ENCODE measurements at places on chromosomes 7 and 10.

GRCh38 chr10:73900064-73900463, 10.9 kb upstream of the PLAU start:
- no peak for DNase-seq

DNA sequence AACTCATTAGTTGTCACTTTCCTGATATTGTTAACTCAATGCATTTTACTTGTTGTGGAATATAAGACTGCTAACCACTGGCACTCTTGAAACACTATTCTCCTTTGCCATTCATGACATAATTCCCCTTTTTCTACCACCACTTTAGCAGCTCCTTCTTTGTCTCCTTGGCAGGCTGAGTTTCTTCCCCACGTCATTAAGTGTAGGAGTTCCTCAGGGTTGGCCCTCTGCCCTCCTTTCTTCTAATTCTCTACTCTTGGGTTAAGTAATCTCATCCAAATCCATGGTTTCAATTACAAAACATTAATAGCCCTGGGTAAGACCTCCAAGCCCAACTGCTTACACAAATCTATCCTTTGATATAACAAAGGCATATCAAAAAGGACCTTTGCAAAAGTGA, 175.1 kb downstream of the HGF start:
- DNase-seq, result no peak

DNA sequence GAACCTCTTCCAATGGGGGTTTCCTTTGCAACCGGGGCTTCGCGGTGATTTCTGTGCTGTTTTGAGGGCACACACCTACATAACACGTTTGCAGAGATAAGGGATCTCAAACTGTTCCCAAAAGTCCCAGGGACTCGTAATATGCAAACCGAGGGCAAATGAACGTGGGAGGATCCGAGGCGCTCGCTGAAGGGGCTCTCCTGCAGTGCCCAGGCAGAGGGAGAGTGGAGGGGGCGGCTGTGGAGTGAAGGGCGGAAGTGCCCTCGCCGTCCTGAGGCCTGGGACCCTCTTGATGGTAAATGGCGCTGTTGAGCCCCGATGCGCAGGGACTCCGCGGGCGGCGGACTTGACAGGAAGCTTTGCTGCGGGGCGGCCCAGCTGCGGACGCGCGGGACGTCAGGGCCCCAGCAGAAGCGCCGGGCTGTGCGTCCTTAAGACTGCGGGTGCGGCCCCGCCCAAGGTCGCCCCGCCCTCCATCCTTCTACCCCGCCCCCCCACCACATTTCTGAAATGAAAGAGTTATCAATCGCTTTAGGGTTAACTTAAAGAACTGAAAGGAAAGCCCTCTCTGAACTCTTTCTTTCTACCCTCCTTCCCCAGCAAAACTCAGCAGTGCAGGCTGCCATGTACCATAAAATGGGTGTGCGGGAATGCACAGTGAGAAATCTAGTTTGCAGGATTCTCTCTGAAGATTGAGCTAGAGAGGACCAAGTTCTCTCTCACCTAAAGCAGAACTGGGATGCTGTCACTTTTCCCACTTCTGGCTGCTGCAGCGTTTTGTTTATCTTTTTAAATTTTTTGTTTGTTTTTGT, 151.8 kb upstream of the YAE1 start:
- no peak for DNase-seq

GRCh38 chr10:3935141-3935540, 150.1 kb upstream of the KLF6 start:
- DNase-seq, result no peak

GRCh38 chr7:147182874-147183273, 1066.3 kb downstream of the CNTNAP2 start:
- no peak for DNase-seq

DNA sequence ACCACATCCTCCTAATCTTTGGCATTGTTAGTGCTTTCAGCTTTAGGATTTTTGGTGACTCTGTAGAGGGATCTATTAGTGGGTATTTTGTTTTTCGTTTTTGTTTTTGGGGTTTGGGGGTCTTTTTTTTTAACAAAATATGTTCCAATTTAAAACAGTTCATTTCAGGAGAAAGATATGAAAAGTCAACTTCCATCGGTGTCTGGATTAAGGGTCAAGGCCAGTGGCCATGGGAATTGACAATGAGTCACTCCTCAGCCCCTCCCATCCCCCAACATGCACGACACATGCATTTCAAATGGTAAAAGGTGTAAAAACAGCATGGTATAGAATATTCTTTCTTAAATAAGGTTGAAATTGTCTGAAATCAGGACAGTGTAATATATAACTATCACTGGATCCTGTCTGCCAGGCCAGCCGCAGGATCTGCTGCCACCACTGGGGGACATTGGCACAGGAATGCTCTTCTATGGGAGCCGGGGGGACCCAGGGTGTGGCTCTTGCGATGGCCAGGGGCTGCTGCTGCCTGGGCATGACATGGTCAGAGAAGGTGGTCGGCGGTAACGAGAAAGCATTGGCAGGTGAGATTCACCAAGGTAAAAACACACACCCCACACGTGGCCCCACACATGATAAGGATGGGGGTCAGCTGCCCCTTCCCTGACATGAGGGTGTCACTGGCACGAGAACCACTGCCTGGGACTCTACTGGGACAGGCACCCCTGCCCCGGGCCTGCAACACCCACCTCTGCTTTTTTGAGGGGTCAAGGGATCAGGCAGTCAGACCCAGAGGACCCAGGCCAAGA, 126.2 kb upstream of the KCTD7 start:
- DNase-seq, result no peak

GRCh38 chr10:118585794-118586193, 9.7 kb downstream of the PRLHR start:
- no peak for DNase-seq

GRCh38 chr10:3229815-3230214, 57.2 kb upstream of the PITRM1 start:
- DNase-seq, result no peak

DNA sequence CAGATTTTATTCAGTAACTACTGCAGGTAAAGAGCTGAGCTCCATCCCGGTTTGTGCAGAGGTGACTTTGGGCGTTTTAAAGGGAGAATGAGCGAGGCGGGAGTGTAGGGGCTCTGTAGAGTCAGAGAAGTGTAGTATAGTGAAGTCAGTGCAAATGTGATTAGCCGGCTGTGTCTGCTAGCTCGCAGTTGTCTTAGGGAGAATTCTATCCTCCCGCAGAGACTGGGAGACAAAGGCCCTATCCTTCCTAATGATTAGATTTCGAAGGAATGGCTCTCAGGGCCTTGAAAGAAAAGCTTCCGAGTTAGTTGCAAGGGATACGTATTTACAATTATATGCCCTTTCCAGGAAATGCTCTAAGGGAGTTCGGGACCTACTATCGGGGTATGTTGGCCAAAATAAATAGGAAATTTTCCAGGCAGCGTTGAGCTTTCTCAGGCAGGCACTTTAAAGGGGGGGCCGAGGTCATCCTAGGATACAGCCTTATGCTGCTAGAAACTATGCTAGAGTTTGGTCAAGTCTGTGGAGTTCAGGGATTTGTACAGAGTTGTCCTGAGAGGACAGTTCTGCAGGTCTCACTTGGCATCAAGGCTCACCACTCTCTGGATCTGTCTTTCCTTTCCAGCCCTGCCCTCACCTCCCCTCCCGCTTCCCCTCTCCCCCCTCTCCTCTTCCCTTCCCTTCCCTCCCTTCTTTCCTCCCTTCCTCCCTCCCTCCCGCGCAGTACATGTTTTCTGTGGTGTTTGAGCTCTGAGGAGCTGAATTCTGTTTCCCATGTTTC, 825 bp downstream of the MRPL32 start:
- DNase-seq, result no peak

DNA sequence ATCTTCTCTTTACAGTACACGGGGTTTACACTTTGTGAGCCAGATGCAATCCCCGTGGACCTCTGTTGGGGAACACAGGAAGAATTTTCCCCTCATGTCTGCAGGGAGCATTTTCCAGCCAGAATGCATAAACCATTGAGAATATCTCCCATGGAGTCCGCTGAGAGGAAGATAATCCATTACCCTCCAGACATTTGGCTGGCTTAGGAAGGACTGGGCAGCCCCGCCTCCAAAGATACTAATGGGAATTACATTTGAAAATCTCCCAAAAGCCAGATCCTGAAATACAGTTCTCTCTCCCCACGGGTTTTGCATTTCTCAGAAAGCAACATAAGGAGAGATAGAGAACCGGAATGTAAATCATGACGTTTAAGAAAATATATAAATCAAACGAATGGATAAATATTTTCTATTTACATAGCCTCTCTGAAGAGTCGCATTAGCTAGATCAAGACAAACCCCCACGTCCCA, 53.5 kb downstream of the TRIL start:
- DNase-seq, result no peak

DNA sequence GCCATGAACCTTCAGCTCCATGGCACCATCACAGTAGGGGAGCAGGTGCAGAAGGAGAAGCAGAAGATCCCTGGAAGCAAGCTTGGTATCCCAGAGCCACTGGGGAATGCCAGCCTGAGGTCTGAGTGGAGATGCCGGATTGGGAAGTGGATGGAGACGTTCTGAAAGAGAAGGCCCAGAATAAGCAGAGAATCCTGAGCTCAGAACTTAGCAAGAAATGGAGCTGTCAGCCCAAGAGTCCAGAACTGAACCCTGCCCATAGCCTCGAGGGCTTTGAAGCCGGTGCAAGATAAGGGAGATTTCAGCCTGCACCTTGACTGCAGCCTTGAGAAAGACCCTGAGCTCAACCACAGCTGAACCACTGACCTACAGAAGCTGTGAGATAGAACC, 13.9 kb upstream of the GDF10 start:
- no peak for DNase-seq

DNA sequence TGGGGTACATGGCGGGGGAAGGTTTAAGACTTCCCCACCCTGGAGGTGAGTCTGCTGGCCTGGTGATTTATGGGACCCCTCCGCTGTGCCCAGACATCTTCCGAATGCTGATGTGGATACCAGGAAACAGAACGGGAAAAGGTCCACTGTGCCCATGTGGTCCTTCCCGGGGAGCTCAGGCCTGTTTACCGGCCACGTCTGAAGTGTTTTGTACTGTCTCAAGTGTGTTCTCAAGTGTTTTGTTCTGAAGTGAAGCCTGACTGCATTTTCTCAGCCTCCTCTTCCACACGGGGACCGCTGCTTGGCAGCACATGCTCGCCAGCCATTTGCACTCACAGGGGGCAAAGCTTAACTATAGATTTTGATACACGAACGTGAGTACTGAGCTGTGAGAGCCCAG, 127.2 kb downstream of the TEX36 start:
- no peak for DNase-seq

DNA sequence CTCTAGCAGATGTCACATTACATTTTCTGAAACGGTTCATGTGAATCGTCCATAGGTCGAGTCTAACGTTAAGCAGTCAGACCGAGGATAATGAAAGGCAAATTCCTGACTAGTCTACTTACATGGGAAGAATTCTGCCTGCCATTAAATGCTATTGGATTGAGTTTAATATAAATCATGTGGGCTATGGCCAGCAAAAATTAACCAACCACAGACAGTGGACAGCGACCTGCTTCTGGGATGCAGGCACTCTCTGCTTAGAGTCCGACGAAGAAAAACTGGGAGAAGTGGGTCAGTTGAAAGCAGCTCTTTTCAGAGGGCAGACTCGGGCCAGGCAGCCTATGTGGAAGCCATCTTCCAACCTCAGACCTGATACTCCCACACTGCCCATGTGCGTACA, 16.6 kb downstream of the PIP4K2A start:
- DNase-seq, result no peak

DNA sequence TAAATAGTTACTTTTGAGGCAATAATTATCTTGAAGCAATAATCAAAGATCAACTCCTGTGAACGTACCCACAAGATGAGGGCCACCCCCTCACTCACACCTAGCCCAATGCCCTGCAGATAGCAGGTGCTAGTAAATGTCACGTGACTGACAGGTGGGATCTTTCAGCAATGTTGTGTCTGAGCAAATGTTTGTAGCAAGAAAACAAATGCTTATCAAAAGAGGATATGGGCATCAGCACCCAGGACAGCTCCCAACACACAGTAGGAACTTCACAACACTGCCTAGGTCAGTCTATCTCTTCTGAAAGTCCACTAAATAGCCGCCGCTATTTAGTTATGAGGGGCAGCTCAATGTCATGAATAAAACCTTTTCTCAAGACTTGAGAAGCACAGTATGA, 120.8 kb upstream of the PDLIM1 start:
- DNase-seq, result no peak

DNA sequence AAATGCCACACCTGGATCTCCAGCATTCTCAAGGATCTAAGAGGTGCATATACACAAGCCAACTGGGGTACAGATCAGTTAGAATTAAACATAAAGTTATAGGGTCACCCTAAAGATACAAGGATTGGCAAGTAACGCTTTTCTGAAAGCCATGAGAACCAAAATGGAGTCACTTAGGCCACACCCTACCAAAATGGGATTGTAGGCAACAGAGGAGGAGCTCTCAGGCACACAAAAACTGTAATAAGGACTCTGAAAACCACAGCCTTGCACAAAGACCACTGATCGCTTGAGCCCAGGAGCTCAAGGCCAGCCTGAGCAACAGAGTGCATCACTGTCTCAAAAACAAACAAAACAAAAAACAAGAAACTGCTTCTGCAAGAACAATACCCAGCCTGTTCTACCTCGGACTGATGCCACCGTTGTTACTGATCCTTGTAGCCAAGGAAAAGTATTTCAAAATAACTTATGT, 35.5 kb downstream of the SVOPL start:
- no peak for DNase-seq

DNA sequence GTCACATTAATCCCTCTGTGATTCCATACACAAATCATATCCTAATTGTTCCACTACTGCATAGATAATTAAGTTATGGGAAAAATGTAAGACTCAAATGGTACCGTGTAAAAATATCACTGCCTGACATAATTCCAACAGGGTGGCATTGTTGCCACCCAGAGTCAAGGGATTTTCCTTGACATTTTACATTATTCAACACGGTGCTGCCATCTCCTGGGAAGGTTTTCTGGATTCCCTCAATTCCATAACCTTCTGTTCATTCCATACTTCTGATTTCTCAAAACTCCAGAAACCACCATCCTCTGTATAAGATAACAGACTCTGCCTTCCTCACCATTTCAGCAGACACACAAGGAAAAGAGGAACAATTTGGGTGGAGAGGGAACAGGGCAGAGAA, 495.9 kb downstream of the XPNPEP1 start:
- DNase-seq, result no peak

DNA sequence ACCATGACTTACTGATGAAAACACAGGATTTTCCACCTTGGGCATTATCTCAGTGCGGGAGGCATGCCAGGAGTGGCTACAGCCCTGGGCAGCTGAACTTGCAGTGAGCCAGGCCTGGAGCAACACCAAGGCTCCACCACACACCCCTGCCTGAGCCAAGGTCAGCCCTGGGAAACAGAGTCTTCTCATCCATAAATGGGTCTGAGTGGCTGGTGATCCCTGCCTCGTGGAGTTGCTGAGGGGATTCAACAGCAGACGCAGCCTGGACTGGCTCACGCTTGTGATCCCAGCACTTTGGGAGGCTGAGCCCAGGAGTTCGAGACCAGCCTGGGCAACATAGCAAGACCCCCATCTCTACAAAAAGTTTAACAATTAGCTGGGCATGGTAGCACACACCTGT, 32.2 kb downstream of the SPOCK2 start:
- no peak for DNase-seq

All from stimulated activated CD8-positive, alpha-beta memory T cell treated with anti-CD3 and anti-CD28 coated beads, Interleukin-2, amount 100 ng/mL, for 1 hour (primary cell).